Kidney epithelial cell (primary cell): ENCODE measurements at places on chromosomes 7 and 10.

GRCh38 chr10:4062072-4062471 lies 277.1 kb upstream of the KLF6 start:
- no peak for DNase-seq

DNA sequence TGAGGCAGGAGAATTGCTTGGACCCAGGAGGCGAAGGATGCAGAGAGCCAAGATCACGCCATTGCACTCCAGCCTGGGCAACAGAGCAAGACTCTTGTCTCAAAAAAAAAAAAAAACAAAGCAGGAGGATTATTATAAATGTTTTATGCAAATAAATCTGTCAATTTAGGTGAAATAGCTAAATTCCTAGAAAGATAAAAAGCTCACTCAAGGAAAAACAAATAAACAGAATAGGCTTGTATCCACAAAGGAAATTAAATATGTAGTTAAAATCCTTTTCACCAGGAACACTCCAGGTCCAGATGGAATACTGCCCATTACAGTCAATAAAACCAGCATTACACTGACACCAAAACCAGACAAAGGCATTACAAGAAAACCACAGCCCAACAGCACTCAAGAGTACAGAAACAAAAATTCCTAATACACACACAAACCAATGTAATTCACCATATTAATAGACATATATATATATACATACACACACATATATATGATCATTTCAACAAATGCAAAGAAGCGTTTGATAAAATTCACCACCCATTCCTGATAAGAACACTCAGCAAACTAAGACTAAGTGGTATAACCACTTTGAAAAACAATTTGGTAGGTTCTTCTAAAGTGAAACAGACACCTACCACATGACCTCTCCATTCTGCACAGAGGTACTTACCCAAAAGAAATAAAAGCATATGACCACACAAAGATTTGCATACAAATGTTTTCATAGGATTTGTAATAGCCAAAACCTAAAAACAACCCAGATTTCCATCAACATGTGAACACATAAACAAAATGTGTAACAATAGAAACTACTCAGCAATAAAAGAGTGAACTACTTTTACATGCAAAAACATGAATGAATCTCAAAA lies 38.8 kb downstream of the ABI1 start:
- no peak for DNase-seq

- DNase-seq, result no peak
Observed at GRCh38 chr7:37806152-37806551, 42.2 kb upstream of the NME8 start.

- DNase-seq, result peak; percentile 47
Observed at GRCh38 chr10:32149252-32149955, 93.2 kb upstream of the KIF5B start.

DNA sequence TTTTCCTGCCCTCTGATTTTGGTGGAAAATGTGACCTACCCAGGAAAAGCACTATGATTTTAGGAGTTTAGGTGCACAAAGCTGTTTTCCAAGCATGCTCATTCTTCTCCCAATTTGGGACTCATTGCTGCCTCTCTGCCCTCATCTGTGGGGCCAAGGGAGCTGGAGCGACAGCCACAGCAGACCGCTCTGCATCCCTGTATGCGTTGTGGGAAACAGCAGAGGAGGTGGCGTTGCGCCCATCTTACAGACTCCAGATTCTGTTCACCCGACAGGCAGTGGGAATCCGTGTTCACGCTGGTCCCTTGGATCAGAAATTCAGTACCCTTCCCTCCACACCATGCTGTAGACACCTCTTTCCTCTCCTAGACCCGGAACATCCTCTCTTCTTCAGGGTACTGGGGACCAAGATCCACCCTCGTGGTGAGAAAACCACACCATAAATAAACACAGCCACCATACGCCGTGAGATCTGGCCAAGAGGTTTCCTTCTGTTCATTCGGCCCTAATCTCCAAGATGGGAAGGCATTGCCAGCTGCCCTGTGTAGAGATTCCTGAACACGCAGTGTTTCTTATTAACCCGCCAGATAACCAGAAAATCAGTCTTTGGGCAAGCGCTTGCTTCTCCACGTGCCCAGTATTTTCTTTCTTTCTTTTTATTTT lies 87.9 kb downstream of the CUX1 start:
- no peak for DNase-seq

- no peak for DNase-seq
Observed at GRCh38 chr10:78658645-78659597, 409.8 kb upstream of the ZMIZ1 start.

GRCh38 chr10:99551158-99551557 lies 18.4 kb downstream of the NKX2-3 start:
- no peak for DNase-seq

GRCh38 chr10:85995791-85996190 lies 370.8 kb downstream of the GRID1 start:
- no peak for DNase-seq

GRCh38 chr10:132972149-132972985 lies 30.0 kb upstream of the CFAP46 start:
- DNase-seq, result no peak
